ENCODE measurements at places on chromosomes 16 and 17. TPM values are rescaled to one million over a fixed set of nuclear protein-coding genes. Genes with fewer than 3 reads are reported as not detected.

DNA sequence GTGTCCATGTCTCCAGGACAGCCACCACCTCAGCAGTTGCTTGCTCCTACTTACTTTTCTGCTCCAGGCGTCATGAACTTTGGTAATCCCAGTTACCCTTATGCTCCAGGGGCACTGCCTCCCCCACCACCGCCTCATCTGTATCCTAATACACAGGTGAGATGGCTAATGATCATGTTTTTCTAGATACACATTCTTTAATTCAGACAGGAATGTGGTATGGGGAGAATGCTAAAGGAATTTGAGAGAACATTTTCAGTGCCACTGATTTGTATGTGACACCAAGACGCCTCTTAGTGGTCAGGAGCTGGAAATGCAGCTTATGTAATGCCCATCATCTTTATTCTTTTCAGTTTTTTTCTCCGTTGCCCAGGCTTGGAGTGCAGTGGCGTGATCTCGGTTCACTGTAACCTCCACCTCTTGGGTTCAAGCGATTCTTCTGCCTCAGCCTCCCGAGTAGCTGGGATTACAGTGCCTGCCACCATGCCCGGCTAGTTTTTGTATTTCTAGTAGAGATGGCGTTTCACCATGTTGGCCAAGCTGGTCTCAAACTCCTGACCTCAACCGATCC, 8.9 kb upstream of the RAPGEFL1 start:
- H3K27me3 ChIP-seq: no peaks in the 10 kb centered on the region
- peak; percentile 32 for DNase-seq
- H3K4me1 ChIP-seq: no peaks in the 10 kb centered on the region
- peaks cover 9% of the 10 kb centered on the region for H3K36me3 ChIP-seq
- H3K27ac ChIP-seq: no peak overlapping the region
- no peak overlapping the region for H3K4me3 ChIP-seq

GRCh38 chr17:16909472-16910246, 62.3 kb downstream of the TNFRSF13B start:
- no peak overlapping the region for H3K4me3 ChIP-seq
- H3K27me3 ChIP-seq: peaks cover 3% of the 10 kb centered on the region
- H3K27ac ChIP-seq: no peak overlapping the region
- no peak for DNase-seq
- H3K4me1 ChIP-seq: no peaks in the 10 kb centered on the region

DNA sequence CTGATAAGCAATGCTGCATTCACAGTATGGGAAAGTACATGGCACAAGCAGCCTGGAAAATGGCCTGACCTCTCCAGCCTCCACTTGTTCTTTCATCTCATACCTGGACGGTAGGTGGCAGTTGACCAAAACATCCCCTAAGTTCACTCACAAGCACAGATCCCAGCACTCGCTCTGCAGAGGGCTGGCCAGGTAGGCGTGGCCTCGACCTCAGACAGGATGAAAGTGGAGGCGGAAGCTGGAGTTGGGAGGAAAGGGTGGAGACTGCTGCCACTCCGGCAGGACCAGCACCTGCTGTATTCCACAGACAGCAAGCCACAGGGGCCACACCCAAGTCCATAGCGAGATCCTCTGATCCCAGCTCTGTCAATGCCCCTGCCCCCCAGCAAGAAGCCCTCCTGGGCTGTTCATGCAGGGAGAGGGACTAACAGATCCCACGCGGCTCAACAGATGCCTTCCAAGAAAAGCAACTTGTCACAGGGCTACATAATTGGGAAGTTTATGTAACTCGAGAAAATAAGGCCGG, 31.3 kb downstream of the ZCCHC14 start:
- H3K27me3 ChIP-seq: no peaks in the 10 kb centered on the region
- DNase-seq: peak; percentile 50
- H3K36me3 ChIP-seq: peaks cover 36% of the 10 kb centered on the region
- peaks cover 82% of the 10 kb centered on the region for H3K4me1 ChIP-seq
- H3K4me3 ChIP-seq: no peak overlapping the region

GRCh38 chr17:51351080-51351479, 90.7 kb downstream of the UTP18 start:
- peaks cover 48% of the 10 kb centered on the region for H3K27me3 ChIP-seq
- DNase-seq: no peak
- H3K27ac ChIP-seq: no peak overlapping the region
- no peaks in the 10 kb centered on the region for H3K4me1 ChIP-seq
- H3K36me3 ChIP-seq: no peaks in the 10 kb centered on the region

GRCh38 chr17:17732892-17733670, 51.8 kb downstream of the RAI1 start:
- peaks cover 70% of the 10 kb centered on the region for H3K4me1 ChIP-seq
- no peak overlapping the region for H3K27ac ChIP-seq
- H3K27me3 ChIP-seq: no peaks in the 10 kb centered on the region
- no peak for DNase-seq
- H3K4me3 ChIP-seq: no peak overlapping the region

DNA sequence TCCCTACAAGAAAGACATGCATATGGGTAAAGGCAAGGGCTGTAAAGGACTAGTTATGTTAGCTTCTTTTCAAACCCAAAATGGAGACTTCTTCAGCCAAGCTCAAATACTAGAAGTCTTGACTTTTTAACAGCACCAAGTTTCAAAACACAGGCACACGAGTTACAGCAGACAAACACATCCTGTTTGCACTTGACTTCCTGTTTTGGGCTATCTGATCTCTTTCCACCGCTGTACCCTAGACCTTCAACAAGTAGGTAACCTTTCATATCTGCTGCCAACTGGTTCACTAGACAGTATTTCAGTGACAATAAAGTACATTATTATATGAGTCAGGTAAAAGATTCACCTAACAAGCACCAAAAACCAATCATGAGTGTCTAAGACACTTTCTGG, 12.3 kb downstream of the RFFL start:
- H3K27me3 ChIP-seq: no peaks in the 10 kb centered on the region
- H3K4me3 ChIP-seq: no peak overlapping the region
- H3K27ac ChIP-seq: peak overlapping the region; percentile 54
- no peaks in the 10 kb centered on the region for H3K36me3 ChIP-seq
- H3K4me1 ChIP-seq: peaks cover 33% of the 10 kb centered on the region
- no peak for DNase-seq

- DNase-seq: no peak
- no peak overlapping the region for H3K4me3 ChIP-seq
- no peaks in the 10 kb centered on the region for H3K27me3 ChIP-seq
- no peaks in the 10 kb centered on the region for H3K36me3 ChIP-seq
- H3K27ac ChIP-seq: no peak overlapping the region
Observed at GRCh38 chr16:86975445-86975844, 341.7 kb downstream of the C16orf95 start.

GRCh38 chr16:77330332-77331042, 104.3 kb downstream of the ADAMTS18 start:
- no peak overlapping the region for H3K4me3 ChIP-seq
- DNase-seq: no peak
- no peaks in the 10 kb centered on the region for H3K27me3 ChIP-seq
- no peaks in the 10 kb centered on the region for H3K4me1 ChIP-seq

The PRAC2 gene
- not detected for total RNA-seq

The C17orf113 gene
- 0.80 TPM for total RNA-seq

The SLX1B gene
- 5.1 TPM for total RNA-seq

The ADGRG1 gene
- total RNA-seq: 17.1 TPM
